ENCODE measurements at places on chromosomes 3 and 15.

DNA sequence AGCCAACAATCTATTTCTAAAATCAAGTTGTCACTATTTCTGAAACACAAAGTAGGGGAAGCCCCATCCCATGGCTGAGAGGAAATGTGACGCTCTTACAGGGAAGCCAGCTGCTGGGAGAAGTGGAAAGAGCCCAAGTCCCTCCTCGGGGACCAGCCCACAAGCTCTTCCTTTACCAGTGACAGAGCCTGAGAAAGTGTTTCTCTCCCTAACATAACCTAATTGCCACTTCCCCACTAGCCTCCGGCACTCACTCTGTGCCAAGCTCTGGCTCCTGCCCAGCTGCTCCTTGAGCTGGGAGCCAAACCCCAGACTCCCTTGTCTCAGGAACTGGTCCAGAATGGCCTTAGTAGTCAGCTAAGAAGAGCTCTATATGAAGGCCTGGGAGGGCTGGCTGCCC lies 42.9 kb downstream of the TNFAIP8L3 start:
- no peak for DNase-seq

DNA sequence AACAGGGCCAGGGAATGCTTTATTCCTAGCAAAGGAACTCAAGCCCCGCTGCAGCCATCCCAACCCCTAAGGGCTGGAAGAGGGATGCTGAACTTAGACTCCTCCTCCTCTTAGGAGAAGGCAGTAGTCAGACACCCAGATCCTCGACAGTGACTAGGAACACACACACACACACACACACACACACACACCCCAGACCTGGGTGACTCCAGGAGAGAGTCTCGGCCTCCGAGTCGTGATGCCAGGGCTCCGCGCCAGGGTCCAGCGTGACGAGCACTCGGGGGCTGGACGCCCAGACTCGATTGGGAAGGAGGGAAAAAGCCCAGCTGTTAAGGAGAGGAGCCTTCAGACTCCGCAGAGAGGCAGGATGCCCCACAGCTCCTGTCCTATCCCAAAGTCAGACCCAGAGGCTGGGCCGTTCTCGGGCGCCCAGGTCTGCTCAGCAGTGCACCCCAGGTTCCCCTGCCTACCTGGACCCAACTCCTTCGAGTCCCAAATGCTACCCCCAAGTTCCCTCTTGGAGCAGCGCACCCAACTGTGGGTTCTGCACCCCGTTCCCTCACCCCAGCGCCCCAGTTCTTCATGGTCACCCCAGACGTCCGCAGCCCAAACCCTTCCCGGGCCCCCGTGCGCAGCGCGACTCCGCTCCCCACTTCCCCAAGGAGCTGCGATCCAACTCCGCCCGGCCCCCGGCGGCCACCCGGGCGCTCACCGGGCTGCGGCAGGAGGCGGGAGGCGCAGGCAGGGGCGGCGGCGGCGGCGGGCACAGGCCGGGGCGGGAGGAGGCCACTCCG lies 421 bp downstream of the BMF start:
- DNase-seq: peak; percentile 36

- no peak for DNase-seq
Measured at GRCh38 chr15:23690450-23690852, 3.3 kb upstream of the NDN start.

DNA sequence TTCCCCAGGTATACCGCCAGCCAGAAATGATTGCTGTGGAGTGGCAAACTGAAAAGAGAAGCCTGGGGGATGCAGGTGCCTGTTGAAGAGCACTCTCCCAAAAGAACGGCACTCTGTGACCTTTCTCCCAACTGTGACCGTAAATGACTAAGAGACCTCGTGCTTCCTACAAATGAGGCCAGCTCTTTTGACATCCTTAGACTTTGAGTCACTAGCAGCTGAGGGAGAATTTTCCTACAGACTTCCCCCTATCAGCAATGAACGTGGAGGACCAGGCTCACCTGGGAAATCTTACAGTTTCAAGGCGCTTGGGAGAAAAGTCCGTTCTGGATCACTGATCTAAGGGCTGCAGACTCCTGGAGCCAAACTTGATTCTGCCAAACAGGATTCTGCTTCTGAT lies 8.6 kb downstream of the AQP9 start:
- DNase-seq: no peak

- DNase-seq: peak; percentile 51
Measured at GRCh38 chr15:82132742-82133141, 86.9 kb upstream of the MEX3B start.

GRCh38 chr3:37400945-37401344 lies 226.6 kb upstream of the LRRFIP2 start:
- no peak for DNase-seq

GRCh38 chr15:36778531-36778930 lies 199.1 kb downstream of the CDIN1 start:
- no peak for DNase-seq

- no peak for DNase-seq
Measured at GRCh38 chr15:28891588-28891987, 5.8 kb downstream of the APBA2 start.

DNA sequence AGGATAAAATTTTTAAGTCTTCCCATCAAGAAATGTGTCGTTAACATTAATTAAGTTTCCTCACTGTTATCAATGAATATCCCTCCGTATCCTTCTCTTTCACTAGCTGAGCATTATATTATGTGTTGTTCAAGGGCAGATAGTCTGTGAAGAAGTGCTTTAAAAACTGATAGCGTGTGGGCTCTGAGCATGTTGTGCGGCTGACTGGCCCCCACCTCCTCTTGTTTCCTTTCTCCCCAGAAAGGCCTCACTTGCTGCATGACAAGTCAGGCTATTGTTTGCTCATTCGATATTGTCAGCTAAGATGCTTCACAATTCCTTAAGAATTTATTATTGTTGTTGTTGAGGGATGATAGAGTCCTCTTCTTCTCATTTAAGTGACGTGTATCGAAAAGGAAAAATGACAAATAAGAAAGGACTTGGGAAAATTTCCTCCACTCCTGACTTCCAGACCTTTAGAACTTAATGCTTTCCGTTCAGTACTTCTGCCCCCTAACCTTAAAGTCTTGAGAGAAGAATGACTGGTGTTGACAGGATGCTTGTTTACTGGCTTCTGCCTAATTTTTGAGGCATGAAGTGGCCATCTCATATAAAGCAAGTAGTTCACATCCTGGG lies 298.3 kb downstream of the LPP start:
- DNase-seq: no peak

- no peak for DNase-seq
Measured at GRCh38 chr3:197615430-197615829, 59.7 kb upstream of the BDH1 start.

DNA sequence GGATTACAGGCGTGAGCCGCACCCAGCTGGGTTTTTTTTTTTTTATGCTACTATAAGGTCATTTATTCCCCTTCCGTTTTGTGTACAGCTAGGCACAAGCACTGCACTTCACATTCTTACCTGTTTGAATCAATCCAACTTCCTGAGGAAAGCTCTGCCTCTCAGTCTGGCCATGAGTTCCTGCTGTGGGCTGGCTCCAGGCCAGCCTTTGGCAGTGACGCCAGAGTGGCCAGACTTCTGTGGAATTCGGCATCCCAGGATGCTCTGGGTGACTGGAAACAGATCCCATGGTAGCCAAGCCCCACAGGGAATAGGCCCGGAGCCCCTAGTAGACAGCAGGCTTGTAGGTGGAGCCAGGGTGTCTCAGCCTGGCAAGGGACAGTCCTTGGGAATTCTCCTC lies 21.5 kb upstream of the TIMP4 start:
- DNase-seq: no peak

DNA sequence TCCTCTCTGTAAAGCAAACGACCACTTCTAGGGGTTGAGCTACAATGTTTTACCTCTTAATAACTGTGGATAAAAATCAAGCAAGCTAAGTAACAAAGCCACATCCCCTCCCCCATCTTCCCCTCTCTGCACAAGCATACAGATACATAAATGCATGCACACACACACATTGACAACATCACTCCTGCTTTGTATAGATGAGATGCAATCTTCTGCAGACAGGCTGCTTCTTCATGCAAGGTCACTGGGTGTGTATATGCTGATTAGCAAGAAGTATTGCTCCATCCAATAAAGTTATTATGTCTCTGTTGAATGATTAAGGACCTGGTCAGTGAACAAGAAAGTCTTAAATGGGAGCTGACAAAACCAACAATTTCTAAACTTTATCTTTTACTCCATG lies 8.8 kb upstream of the ATP11B start:
- DNase-seq: no peak

DNA sequence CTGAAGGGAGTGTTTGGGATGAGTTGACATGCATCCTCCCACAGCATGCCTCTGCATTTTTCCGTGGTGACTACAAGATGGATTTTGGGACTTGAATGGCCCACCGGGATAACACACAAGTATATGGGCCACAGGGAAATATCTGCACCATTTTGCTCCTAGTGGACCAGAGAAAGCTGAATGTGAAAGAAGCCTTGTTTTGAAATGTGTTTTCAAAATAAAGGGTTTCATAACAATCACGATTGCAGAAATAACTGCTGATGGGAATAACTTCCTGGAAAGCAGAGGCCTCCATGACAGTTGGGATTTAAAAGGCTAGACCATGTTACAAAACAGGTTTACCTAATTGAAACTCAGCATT lies 77.5 kb upstream of the PRR23C start:
- DNase-seq: no peak

GRCh38 chr15:57398336-57398735 lies 22.0 kb downstream of the CGNL1 start:
- no peak for DNase-seq

- no peak for DNase-seq
Measured at GRCh38 chr3:115713284-115713683, 90.0 kb downstream of the GAP43 start.

GRCh38 chr3:71858503-71859122 lies 73.7 kb upstream of the PROK2 start:
- DNase-seq: no peak

DNA sequence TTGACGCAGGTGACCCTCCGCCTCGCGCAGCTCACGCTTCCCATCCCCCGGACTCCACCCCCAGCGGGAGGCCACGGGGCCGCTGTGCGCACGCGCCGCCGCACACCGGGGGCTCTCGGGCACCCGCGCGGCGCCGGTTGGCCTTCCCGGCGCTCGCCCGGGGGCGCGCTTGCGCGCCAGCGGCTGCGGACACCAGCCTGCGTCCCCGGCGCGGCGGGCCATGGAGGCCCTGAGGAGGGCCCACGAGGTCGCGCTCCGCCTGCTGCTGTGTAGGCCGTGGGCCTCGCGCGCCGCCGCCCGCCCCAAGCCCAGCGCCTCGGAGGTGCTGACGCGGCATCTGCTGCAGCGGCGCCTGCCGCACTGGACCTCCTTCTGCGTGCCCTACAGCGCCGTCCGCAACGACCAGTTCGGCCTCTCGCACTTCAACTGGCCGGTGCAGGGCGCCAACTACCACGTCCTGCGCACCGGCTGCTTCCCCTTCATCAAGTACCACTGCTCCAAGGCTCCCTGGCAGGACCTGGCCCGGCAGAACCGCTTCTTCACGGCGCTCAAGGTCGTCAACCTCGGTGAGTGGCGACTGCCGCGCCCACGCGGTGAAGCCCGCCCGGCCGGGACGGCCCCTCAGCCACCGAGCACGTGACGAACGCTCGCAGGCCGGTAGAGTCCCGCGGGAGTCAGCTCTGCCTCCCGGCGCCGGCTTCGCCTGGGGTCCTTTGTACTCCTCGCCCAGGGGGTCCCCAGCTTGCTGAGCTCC lies at the start of gene C15orf61:
C15orf61 (plus strand) TSS at position 103 of the 754 bp plus-strand sequence; CDS start at position 221, 118 bp downstream.
- DNase-seq: peak; percentile 89

GRCh38 chr15:78625606-78626280 lies 4.9 kb upstream of the CHRNA3 start:
- no peak for DNase-seq

GRCh38 chr3:32297366-32297765 lies 58.9 kb downstream of the CMTM8 start:
- DNase-seq: no peak

GRCh38 chr15:82898961-82899360 lies 53.6 kb downstream of the HOMER2 start:
- no peak for DNase-seq

DNA sequence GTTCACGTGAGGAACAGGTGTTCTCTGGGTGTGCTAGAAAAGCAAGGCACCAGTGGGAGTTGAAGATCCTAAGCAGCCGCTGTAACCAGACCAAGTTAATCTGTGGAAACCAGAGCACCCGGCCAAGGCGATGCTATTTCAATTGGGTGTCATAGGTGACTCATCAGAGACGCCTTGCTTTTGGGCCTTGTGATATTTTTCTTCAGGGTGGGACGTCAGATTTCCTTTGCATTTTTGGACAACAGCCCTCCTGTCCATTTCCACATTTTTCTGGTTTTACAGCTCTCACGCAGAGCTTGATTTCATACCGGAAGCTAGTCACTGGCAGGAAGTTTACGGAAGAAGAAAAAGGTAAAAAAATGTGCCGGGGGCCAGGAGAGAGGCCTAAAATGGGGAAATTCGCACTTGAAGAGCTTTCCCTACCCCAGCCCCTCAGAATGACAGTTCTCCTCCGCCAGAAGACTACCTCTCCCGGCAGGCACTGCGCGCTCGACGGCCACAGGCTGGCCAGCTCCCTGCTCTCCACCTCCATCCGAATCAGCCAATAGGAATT lies 471 bp upstream of the KBTBD8 start:
- no peak for DNase-seq

DNA sequence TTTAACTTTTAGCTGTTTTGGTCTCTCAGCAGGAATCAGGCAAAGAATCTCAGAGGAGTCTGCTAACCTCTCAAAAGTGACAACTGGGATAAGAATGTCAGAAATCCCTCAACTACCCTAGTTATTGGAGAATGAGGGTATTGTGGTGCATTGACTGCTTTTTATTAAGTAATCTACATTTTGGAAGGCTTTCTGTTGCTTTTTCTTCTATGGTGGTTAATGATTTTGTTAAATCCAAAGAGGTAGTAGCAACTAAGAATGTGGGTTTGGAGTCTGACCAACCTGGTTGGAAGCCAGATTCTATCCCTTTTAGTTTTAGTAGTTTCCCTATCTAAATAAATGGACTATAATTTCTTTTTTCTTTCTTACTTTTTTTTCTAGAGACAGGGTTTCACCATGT lies 94.7 kb upstream of the RNF7 start:
- no peak for DNase-seq

DNA sequence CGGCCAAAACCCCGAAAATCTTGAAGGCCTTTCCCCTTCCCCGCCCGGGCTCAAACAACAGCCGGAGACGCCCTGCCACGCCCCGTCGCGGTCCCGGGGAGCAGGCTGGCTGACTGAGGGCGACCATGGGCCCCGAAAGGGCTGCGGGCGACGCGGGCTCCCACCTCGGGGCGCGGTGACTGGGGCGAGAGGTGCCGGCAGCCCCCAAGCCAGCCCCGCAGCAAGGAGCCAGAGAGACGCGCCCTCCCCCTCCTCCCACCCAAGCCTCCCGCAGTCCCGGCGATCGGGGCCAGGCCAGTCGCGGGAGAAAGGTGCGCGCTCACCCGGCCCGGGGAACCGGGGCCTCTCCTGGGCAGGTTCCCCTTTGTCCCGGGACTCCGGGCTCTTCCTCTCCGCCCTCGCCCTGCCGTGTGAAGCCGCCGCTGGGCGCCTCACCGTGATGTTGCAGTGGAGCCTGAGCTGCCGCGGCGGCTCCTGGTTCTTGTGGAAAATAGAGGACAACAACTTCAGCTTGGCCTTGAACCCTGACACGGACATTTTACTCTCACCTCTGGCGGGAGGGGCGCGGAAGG lies 30.6 kb upstream of the ZSCAN2 start:
- peak; percentile 48 for DNase-seq

Measured in A549 (cell line).